GDM1 (cell line): ENCODE measurements at places on chromosomes 5 and 9.

DNA sequence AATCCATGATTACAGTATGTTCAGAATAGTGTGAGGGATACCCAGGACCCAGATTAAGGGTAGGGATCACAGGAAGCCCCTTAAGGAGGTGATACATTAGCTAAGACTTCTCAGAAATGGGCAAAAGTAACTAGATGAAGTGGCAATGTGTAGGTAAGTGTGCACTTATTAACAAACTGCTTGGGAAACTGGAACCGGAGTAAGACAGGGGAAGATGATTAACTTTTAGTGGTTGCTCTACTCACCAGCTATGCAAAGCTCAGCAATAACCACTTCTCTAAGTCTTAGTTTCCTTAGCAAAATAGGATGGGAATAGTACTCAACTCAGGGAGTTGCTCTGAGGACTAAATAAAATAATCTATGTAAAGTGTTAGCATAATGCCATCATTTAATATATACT is 182.2 kb downstream of the MCTP1 start:
- DNase-seq, result no peak

- DNase-seq, result no peak
These were observed 32.9 kb upstream of the TGFBR1 start for GRCh38 chr9:99072040-99072394.

- no peak for DNase-seq
These were observed 63.5 kb downstream of the GADD45G start for GRCh38 chr9:89668216-89668865.

DNA sequence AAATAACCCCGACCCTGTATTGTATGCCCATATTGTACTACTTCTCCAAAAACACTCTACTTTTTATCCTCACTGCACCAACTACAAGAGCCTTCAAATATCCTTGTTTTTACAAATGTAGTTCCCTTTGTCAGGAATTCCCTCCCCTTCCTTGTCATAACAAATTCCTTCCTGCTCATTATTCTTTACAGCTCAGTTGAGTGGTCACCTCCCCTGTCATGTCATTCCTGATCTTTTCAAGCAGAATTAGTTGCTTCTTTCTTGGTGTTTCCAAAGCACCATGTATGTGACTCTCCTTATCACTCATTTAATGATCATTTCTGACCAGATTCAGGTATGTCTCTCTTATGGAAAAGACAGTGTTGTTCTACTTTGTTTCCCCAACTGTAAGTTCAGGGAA is 194.2 kb upstream of the SMC2 start:
- no peak for DNase-seq

DNA sequence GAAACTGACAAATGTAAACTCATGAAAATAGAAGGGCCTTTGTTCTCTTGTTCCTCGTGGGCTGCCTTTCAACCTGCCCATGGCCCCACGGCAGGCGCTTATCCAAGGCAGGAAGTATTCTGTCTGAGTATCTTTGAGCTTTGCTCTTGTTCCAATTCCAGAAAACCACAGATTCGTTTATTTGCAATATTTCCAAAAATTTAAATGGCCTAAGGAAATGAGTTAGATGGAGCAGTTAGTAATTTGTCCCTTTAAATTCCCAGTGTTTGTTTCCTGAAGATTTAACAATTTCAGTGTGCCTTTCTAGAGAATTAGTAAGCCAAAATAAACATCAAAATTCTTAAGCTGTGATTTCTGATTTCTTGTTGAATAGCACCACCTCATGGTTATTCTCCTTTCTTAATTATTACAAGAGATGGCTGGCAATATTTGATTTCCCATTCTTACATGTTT is 299.4 kb upstream of the RASA1 start:
- DNase-seq, result no peak

GRCh38 chr9:84339962-84340361 is 596 bp downstream of the SLC28A3 start:
- no peak for DNase-seq

- DNase-seq, result no peak
These were observed 617.9 kb upstream of the CDH18 start for GRCh38 chr5:20605732-20606525.

DNA sequence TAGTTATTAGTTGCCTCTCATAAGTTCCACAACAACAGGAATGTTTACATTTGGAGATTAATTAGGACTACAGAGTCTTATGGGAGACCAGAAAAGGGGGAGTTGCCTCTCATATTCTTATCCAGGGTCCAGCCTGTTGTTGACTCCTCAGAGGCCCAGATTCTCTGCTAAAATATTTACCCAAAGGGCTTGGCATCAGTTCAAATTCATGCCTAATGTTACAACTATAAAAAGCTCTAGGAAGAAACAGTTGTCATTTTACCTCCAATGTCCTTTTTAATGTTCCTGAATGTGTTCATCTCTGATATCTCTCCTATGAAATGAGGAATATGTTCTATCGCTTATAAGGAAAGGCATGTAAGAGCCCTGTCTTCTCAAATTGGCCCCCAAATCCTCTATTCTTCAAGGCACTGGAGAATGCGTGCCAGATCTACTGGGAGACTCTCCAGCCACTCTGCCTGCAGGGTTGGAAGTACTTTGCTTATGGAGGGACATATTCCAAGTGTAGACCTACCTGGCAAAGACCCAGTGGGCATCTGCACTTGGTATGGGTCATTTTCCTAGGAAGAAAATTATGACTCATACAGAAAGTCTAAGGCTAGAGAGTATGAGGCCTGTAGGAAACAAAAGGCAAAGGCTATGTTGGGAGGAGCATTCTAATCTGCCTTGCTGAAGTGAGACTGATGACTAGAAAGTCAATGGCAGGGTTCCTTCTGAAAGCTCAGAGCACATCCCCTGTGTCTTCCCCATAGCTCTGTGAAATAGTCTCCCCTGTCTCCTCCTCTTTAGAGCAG is 192.6 kb downstream of the ESM1 start:
- no peak for DNase-seq

- DNase-seq, result no peak
These were observed 291.8 kb downstream of the SLIT3 start for GRCh38 chr5:169009123-169009522.

DNA sequence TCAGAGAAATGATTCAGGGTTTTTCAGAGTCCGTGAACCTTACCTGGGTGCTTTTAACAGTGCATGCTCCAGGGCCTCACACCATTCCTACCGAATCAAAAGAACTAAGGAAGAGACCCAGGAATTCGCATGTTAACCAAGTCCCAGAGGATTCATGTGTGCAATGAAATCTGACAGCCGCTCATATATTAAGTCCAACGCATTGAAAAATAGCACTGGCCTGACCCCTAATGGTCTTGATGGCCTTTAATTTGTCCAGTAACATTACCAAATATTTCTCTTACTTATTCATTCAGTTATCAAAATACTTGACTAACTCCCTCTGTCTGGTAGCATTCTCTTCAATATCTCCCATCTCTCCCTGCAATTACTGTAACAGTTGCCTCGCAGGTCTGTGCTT is 55.0 kb upstream of the MARCHF11 start:
- DNase-seq, result no peak

DNA sequence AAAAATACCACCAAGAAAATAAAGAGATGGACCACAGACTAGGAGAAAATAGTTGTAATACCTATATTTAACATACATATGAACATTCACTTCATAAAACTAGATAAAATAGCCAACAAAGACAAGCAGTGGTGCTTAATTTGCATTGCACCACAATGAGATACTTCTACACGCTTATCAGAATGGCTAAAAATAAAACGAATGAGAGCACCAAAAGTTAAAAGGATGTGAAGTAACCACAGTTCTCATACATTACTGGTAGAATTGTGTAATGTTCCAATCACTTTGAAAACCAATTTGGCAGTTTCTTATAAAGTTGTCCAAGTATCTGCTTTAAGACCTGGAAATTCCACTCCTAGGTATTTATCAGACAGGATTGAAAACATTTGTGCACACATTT is 198.9 kb upstream of the SGCD start:
- no peak for DNase-seq

DNA sequence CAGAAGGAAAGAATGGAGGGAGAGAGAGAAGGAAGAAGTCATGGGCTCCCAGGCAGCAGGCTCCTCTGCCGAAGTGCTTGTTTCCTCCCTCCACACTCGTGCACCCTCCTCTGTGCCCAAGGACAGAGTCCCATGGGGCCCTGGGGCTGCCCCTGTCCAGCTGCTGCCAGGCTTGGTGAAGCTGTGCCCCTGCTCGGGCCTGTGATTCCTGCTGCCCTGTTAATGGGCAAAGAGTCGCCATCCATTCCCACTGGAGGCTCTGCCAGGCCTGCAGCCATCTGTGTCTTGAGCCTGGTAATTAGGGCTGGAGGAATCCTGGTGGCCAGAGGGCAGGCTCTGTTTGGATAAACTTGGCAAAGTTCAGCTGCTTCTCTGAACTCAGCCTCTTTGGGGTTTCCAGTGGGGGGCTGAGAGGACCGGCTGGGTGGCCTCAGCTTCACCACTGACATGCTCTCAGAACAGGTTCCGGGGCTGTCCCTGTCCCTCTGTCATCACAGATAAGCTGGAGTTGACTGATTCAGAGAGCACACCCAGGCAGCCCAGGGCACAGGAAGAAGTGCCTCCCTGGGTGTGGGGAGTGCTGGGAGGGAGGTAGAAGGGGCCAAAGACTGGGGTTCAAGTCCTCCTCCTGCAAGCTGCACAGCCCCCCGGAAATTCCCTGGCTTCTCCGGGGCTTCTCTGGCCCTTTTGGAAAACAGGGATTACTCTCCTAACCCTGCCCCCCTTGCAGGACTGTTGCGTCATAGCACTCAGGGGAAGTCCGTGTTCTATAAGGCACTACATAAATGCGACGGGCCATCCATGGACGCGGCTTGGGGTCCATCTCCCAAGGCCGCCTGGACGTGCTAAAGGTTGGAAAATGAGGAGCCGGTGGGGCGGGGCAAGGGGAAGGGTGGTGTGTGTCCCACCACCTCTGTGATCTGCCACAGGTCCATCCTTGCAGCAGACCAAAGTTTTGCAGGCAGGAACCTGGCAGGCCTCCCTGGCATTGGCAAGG is 154.8 kb downstream of the PAX5 start:
- no peak for DNase-seq

DNA sequence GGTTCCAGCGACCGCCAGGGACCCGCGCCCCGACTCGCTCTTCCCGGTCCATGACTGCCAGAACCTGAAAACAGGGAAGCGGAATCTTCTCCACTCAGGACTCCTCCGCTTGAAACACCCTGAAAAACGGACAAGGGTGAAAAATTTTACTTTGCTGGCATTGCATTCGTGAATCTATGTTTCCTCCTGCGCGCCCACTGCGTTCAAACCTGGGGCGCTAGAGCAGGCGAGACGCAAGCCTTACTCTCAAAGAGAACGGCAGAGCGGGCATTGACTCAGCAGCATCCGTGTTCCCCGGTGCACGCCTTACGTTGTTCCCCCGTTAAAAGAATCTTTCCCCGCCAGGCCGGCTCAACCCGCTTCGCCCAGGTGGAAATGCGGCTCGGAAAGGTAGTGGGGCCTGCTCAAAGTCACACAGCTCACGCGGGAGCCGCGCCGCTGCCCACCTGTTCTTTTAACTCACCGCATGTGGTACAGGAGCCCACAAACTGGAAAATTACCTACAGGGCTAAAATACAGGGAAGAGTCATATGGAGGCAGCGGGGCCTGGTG is 999 bp upstream of the DRD1 start:
- DNase-seq, result no peak

DNA sequence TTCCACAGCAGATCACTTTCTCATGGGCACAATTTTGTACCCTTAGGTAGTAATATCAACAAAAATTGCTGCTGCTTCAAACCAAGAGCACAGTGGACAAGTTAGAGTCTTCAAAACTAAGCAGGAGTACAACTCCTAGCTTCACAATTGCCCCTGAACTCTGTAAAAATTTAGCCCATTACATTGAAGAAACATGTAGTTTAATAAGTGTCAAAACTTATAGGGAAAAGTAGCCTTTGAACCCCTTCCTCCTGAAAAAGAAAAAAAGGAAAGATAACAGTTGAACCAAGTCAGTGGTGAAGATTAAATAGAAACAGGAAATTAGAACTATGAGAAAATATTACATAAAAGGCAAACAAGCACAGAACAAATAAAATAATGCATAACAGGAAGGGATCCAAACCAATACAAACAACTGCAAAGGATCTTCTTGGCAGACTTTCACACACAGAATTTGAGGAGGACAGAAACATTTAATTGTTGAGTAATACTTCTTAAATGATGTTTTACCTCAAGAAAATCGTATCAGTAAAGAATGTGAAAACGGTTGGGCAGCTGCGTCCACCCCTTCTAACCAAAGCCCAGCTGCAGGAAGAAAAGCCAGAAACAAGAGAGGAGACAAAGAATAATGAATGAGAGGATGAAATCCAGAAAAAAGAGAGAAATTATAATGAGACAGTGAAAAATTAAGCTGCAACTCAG is 636.0 kb downstream of the NR2F1-AS1 start:
- no peak for DNase-seq

DNA sequence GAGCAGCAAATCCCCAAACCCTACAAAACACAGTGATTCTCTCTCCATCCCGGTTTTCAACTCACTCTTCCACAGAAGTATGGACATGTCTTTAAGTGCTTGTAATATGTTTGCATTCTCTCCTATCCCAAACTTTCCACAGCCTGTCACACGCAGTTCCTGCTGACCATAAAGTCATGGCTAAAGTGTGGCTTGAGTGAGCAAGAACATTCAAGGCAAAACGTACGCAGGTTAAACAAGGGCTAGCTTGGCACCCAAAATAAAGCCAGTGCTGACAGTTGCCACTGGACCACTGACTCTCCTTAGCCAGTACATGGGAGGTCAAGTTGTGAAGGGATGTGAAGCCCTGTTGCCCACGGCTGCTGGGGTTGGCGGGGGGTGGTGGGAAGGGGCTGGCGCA is 211.1 kb upstream of the IRX1 start:
- no peak for DNase-seq

- no peak for DNase-seq
These were observed 143.7 kb upstream of the TNC start for GRCh38 chr9:115261656-115262081.

DNA sequence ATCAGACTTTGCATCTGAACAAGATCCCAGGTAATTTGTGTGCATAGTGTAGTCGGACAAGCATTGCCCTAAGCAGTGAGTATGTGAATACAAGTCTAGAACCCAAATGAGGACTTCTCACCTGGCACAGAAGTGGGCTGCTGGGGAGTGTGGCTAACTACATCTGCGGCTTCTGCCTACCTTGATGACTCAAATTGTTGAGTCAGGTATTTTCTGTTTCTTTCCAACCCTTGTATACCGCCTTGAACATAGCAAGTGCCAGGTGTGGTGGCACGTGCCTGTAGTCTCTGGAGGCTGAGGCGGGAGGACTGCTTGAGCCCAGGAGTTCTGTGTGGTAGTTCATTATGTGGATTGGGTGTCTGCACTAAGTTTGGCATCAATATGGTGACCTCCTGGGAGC is 7.9 kb upstream of the JADE2 start:
- no peak for DNase-seq

- DNase-seq, result no peak
These were observed 193.9 kb downstream of the RFK start for GRCh38 chr9:76200315-76200714.

GRCh38 chr9:127954831-127955293 is 17.2 kb upstream of the DPM2 start:
- no peak for DNase-seq

GRCh38 chr5:117455236-117456233 is 880.9 kb upstream of the SEMA6A start:
- DNase-seq, result no peak
